Activated B cell treated with CpG ODN at 0.5 μM for 24 hours (primary cell): ENCODE measurements at places on chromosomes 7 and 10. TPM values are rescaled to one million over a fixed set of nuclear protein-coding genes. Genes with fewer than 3 reads are reported as not detected.

- no peak for DNase-seq
Observed at GRCh38 chr7:72435925-72436480, 23.9 kb upstream of the CALN1 start.

- no peak for DNase-seq
Observed at GRCh38 chr7:155141562-155141961, 71.4 kb downstream of the HTR5A start.

The GPR158 gene
- not detected in 2 replicates for total RNA-seq

The PPP1R17 gene
- not detected in 2 replicates for total RNA-seq

DNA sequence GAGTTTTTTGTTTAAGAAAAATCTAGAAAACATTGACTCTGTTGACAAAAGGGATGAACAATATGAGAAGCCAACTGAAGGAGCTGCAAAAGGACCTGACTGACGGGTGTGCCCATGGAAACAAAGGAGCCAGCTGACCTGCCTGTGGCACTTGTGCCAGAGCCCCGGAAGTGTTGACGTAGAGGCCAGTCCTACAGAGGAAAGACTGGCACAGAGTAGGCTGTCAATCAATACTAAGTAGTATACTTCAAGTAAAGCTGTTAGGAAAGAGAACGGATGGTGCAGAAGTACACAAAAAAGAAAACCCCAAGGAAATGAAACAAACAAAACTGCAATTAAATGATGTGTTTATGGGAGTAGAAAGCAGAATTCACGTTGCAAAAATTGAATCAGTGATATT, 19.0 kb upstream of the ABI1 start:
- no peak for DNase-seq

The H2BK1 gene
- total RNA-seq = 0.76 and 1.8 TPM in 2 replicates

GRCh38 chr7:19783541-19783940, 10.1 kb upstream of the TMEM196 start:
- no peak for DNase-seq

GRCh38 chr10:113322843-113323242, 230.0 kb upstream of the HABP2 start:
- DNase-seq = no peak

DNA sequence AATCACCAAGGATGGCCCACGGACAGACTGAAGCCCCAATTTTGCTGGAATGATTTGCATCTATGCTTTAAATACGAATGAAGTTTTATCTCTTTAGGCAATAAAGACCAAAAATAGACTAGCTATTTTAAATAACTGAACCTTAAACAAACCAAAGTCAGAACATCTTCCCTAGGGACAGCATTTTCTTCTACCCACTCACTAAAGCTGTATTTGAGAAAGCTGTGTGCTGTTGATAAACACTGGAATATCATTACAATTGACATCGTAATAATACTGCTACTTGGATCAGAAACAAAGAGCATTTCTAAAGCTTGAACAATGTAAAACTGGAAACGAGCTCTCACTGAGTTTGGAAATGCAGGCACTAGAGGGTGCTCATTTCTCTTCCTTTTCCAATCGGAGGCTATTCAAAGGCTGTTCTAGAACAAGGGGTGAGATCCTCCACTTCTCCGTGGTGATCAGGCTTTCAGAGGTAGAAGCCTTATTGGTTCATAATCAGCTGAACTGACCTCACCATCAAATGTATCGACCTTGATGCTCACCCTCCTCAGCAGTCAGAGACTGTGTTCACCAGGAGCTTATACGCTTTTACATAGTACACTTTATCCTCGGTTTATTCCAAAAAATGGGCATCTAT, 225.3 kb upstream of the PRSS1 start:
- no peak for DNase-seq

The MKX gene
- total RNA-seq = not detected in 2 replicates

DNA sequence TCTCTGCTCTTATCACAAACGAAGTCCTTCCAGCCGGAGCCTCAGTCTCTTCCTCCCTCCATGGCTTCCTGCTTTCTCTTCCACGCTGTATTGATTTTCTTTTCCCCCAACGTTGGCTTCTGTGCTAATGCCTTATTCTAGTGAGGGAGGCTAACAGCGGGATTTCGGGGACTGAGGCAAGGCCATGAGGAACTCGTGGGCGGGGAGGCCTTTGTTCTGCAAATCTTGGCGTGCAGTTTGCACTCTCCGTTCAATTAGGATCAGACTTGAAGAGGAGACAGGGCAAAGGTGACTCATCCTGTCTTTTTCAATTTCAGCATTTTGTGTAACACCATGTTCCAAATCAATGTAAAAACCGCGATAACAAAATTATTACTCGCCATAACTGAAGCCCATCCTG, 25.3 kb downstream of the EN2 start:
- DNase-seq = no peak

The FAM131B gene
- total RNA-seq = not detected in 2 replicates

DNA sequence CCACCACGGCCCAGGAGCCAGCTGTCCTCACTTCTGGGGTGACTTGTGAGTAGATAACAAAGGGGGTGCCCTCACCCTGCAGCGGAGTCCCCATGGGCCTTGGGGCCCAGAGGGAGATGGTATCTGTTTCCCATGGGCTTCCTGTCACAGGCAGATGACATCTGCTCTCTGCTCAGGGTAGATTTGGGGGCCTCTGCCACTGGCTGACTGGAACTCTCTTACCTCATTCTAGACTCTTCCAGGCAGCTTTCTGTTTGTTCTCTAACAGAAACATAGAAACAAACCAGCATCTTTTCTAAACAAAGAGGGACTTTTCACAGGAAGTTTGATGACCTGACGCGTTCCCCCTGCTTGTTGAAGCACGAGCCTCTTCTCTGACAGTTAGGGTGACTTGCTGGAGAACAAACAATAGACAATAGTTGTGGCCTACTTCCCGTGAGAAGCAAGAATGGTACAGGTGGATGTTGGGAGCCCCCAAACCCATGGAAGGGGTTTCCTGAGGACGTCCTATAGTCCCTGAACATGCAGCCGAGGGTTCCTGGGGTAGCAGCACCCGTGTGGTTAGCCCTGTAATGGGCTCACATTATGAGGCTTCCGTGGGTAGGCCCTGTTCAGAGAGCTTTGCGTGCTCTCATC, 61.6 kb downstream of the GRK5 start:
- peak; percentile 59 for DNase-seq

- DNase-seq = no peak
Observed at GRCh38 chr10:11532306-11532705, 79.1 kb downstream of the USP6NL start.

- DNase-seq = no peak
Observed at GRCh38 chr7:22429386-22429785, 70.6 kb downstream of the STEAP1B start.

DNA sequence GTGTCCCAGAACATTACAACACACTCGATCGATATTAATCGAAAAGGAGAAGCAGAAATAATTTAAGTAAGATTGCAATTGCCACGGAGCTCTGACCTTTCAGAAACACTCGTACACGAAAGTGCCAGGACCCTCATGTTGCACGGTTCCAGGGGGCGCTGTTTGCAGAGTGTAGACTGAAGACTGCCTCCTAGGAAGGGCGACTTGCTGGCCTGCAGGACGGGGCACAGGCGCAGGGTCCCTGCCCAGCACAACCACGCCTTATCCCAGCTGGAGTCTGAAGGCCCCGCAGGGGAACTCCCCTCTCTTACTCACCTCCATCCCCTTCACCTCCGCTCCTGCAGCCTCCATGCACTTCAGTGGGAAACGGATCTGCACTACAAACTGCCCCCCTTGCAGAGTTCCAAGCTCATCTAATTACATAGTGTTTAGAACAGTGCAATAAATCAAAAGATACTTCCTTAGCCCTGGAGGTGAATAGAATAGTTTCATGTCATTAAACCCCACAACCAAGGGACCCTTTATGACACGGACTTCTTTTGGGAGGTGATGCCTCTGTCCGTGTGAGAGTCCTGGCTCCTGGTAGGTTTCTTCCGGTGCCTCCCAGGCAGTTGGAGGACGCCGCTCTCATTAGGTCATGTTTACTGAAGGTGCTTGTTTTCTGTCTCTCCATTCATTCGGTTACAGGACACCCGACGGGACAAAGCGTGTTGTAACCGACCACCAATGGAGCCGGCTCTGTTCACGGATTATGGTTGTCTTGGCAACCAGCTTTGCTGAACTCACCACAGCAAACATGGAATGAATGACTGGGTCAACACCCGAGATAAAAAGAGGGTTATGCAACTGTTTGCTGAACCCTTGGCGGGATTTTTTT, 262.2 kb downstream of the BAMBI start:
- DNase-seq = no peak

- no peak for DNase-seq
Observed at GRCh38 chr7:17168416-17168815, 130.0 kb upstream of the AHR start.
